ENCODE measurements at places on chromosomes 3 and 15.
A peak's percentile ranks its signal among the peaks of the same experiment; 100 is the strongest.

- DNase-seq: peak; percentile 20
These were observed 26.4 kb downstream of the STOML1 start for GRCh38 chr15:73965758-73966113.

GRCh38 chr15:59059076-59059597, 45.8 kb upstream of the CCNB2 start:
- DNase-seq: no peak

DNA sequence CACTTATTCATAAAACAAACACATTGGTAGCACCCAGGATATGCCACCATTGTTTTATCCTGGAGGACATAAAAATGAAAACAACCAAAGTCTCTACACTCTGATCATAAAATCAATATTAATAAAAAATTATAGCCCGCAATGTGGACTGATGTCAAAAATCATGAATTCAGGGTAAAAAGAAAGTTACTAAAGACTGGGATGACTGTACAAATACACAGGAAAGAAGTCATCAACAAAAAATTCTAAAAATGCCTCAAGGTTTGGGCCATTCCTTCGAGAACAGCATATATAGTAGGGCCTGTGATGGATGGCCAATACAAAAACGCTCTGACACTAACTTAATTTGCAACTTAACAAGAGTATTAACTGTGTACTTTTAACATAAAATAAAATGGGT, 76.8 kb downstream of the THBS1 start:
- DNase-seq: no peak

GRCh38 chr15:31343831-31344230, 17.2 kb downstream of the KLF13 start:
- no peak for DNase-seq

DNA sequence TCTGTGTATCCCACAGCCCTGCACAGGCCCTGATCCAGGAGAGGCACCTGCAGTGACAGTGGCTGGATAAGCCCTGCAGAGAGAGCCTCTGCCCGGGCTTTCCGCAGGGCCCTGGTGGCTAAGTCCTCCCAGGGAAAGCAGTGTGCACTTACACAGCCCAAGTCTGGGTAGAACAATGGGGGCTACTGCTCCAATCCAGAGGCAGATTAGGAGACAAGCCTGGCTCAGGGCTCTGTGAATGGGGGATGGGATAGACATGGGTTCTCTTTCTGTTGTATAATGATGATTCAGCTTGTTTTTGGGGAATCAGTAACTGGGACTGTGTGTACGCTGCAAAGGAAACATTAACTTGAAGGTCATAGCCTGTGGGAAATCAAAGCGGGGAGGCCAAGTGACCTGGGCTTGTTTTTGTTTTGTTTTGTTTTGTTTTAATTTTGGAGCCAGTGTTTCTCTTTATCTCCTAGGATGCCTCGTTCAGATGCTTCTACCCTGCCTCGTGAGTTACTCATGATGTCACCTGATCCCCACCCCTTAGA, 4.1 kb upstream of the ALDH1L1 start:
- peak; percentile 5 for DNase-seq

DNA sequence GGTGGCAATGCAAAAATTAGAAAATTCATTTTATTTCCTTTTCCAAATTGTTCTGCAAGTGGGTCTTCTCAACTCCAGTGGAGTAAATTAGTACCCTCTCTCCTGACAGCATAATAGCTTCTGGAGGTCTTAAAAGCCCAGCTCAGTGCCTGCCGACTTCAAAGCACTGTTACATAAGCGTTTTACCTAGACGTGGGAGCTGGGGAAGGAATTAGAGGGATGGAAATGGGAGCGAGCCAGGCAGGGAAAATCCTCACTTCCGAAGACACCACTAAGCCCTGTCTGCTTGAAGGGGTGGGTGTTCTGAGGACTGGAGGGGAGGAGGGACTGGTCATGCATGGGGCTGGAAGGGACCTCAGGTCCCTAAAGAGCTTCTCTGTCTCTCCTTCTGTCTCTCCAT, 77.2 kb upstream of the SLC6A1 start:
- DNase-seq: no peak

GRCh38 chr3:27673701-27674100, 48.4 kb downstream of the EOMES start:
- peak; percentile 53 for DNase-seq

DNA sequence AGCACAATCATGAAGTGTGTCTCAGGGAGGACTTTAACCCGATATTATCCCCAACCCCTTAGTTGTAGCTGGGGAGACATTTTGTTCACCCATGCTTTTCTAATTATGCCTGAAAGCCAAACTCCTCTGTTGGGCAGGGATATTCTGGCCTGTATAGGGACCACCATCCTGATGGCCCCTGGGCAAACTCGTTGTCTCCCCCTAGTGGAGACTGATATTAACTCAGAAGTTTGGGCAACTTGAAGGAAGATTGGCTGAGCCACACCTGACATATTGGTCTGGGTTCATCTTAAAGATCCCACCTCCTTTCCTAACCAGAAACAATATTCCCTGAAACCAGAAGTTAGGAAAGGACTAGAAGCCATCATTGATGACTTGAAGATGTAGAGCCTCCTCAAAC, 42.3 kb downstream of the TM4SF18 start:
- peak; percentile 15 for DNase-seq

GRCh38 chr15:69789648-69790393, 307.9 kb downstream of the TLE3 start:
- no peak for DNase-seq
